ENCODE measurements at places on chromosomes 13 and 19. TPM values are rescaled to one million over a fixed set of nuclear protein-coding genes. Genes with fewer than 3 reads are reported as not detected.

DNA sequence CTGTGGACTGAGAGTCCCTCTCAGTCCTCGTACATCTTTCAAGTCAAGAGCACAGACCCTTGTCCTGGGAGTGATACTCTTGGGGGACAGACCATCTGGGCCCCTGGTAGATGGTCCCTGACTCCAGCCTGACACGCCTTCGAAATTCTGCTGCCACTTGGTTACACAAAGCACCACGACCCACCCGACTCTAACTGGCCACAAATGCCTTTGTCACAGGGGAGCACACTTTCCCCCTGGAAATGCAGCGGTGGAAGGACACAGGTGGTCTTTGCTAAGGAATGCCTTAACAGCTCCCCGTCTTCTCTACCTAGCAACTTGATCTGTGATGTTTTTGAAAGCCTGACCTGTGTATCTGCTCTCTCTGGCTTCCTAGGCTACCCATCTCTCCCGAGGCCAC, 13.8 kb upstream of the DHRS12 start:
- peaks cover 15% of the 10 kb centered on the region for H3K4me1 ChIP-seq
- DNase-seq = no peak
- no peak overlapping the region for H3K27ac ChIP-seq
- H3K27me3 ChIP-seq = peaks cover 62% of the 10 kb centered on the region
- no peaks in the 10 kb centered on the region for H3K36me3 ChIP-seq

- peaks cover 27% of the 10 kb centered on the region for H3K4me1 ChIP-seq
- no peak overlapping the region for H3K27ac ChIP-seq
- H3K27me3 ChIP-seq = no peaks in the 10 kb centered on the region
- DNase-seq = no peak
These were observed 102.0 kb downstream of the FOXO1 start for GRCh38 chr13:40564342-40565001.

DNA sequence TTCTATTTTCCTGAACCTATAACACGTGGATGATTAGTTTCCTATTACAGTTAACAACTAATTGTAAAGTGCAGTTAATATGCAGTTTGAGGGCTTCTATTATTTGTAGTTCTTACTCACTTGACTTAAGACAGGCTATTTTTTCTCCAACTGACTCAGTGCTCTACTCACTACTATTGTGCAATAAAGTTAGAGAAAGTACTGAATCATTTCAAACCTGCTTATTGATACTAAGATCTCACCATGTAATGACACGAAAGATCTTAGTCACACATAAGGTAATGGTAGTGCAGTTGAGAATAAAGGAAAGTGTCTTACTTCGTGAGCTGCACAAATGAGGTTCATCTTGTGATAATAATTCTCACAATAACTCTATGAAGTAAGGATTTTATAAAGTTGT, 22.8 kb upstream of the ITM2B start:
- H3K27me3 ChIP-seq = no peaks in the 10 kb centered on the region
- peak overlapping the region; percentile 53 for H3K27ac ChIP-seq
- peak overlapping the region; percentile 54 for H3K4me3 ChIP-seq
- peak; percentile 90 for DNase-seq
- no peaks in the 10 kb centered on the region for H3K36me3 ChIP-seq

DNA sequence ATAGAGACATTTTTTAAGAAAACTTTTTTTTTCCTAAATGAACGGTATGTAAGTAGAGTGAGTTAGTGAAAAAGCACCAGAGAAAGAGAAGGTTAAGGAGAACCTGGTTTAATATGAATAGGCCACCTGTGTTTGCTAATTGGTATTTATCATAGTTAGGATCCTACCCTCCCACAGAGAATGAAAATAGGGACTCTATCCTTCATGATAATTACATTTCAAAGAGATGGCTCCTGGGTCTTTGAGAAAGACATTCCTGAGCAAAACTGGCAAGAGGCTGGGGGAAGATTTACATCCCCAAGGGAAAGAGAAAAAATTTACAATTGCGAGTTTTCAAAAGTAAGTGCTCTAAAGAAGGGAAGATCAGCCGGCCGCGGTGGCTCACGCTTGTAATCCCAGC, 1284.5 kb downstream of the SLITRK1 start:
- no peak overlapping the region for H3K27ac ChIP-seq
- H3K36me3 ChIP-seq = no peaks in the 10 kb centered on the region
- H3K4me3 ChIP-seq = no peak overlapping the region
- no peaks in the 10 kb centered on the region for H3K27me3 ChIP-seq
- no peaks in the 10 kb centered on the region for H3K4me1 ChIP-seq
- no peak for DNase-seq

Gene ZNF578
- total RNA-seq = not detected

Gene SOX1
- total RNA-seq = not detected

Data from MCF 10A (cell line).